GM13977 (cell line): ENCODE measurements at places on chromosomes 2 and 18.

DNA sequence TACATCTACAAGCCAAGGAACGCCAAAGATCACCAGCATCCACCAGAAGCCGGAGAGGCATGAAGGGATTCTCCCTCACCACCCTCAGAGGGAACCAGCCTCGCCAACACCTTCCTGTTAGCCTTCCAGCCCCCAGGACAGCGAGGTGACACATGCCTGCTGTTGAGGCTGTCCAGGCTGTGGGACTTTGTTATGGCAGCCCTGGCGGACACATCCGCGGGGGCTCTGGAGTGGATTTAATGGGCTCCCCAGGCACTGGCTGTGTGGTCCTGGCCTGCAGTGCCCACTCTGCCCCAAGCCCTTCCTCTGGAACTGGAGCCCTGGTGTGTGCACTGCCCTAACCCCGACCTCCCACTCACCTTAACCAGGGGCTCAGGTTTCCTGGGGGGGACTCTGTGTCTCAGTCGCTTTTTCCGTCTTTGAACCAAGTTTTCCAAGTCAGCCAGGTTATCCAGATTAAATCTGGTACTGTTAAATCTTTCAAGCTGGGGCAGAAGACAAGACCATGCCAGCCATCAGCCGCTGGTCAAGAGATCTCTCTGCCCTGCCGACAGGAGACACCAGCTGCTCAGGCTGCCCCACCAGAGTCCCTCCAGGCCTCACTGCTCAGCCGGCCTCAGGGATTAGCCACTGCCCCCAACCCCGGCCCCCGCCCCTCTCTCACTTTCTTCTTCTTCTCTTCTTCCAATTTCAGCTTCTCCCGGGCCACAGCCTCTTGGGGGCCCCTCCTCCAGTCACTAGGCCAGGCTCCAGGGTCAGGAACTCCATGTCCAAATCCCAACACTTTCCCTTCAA is 1.9 kb downstream of the ANKRD23 start:
- no peak for DNase-seq

DNA sequence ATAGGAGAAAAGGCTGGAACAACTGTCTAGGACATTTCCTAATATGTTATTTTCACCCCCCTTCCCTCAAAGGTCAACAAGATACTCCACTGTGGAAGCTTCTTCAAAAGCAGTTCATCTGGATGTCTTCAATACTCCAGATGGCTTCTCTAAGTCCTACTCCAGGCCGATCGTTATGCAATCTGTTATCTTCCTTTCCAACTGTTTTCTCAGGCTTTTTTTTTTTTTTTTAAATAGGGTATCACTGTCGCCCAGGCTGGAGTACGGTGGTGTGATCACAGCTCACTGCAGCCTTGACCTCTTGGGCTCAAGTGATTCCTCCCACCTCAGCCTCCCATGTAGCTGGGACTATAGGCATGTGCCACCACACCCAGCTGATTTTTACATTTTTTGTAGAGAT is 26.3 kb downstream of the ATP8B1 start:
- no peak for DNase-seq

GRCh38 chr2:202014318-202014717 is 19.3 kb upstream of the FZD7 start:
- no peak for DNase-seq

DNA sequence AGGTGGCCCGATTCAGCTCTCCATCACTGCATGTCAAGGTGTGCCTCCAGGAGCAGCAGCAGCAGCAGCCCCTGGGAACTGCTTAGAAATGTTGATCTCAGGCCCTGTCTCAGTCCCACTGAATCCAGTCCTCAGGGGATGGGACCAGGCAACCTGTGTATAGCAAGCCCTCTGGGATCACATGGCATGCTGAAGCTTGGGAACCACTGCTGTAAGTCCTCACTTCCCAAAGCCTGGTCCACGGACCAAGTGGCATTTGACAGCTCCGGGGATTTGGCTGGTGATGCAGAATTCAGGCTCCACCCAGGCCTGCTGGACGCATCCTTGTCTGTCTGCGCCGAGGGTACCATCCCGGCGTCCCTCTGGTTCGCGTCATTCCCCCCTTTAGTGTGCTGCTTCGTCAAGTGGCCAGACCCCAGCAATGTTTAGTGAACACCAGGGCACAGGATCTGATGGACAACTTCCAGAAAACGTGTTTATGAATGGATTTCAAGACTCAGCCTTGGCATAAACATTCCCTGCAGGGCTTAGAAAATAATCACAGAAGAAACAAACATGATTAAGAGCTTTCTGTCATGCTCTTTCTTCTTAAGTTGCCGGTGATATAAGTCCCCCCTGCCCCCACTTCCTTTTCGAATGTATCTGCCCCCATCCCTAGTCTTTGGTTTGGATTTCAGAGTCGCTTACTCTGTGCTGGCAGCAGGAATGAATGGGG is 234.0 kb downstream of the GBX2 start:
- no peak for DNase-seq

- DNase-seq: no peak
These were observed 163.3 kb upstream of the SIX3 start for GRCh38 chr2:44778221-44778654.

DNA sequence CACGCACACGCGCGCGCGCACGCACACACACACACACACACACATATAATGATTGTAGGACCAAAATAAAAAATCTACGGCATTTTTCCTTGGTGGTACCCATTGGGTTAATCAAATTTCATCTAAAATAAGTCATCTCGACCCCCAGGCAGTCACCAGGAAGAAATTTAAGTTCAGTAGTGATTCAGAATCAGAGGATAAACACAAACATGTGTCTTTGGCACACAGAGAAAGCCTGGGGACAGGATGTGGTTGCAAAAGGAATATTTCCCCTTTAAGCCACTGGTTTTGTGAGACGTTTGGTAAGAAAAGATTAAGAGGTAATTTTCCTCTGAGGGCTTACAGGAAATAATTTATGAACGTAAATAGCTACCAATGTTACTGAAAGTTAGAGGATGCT is 171.6 kb upstream of the PIEZO2 start:
- no peak for DNase-seq

DNA sequence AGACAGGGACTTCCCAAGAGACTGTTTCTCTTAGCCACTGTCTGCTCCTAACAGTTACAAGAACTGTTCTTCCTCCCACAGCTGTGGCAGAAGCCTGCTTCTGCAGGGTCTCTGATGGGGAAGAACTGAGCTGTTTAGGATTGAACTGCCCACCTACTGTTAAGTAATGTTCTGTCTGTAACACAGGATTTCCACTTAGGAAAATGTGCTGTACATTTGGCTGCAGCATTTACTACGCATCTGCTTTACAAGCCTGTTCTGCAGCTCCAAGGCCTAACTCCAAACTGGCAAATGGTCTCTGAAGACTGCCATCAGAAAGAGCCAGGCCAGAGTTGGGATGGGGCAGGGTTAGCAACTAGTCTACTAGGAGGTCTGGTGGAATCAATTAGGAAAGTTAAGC is 87.8 kb upstream of the UPP2 start:
- no peak for DNase-seq

DNA sequence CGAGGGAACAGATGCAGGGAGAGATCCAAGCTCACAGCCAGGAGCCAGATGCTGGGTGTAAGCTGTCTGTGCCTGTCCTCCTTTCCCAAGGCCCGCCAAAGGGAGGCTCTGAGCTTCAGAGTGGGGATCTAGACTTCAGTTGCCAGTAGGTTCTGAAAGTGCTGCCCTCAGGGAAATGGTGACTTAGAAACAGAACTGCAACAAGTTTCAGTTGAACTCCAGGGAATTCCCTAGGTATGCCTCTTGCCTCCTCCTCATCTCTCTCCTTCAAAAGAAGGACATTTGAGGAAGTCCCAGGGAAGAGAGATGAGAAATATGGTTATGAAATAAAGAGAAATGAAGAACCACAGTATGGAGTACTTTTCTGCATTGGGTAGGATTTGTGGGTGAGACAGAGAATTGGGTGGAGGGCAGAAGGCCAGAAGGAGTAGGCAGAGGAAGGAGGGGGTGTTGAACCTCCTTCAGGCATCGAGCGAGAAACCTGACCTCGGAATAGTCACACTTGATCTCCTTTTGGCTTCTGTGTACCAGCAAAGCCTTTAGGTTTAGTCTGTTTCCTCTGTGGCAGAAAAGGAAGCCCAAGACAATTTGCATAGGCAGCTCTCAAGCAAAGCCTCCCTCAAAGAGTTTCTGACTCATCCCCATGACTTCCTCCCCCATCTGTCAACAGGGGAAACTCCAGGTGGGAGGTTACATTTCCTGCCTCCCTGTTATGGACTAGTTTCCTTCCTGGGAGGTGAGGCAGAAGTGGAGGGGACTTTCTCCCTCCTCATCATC is 45.7 kb downstream of the QPCT start:
- peak; percentile 79 for DNase-seq

DNA sequence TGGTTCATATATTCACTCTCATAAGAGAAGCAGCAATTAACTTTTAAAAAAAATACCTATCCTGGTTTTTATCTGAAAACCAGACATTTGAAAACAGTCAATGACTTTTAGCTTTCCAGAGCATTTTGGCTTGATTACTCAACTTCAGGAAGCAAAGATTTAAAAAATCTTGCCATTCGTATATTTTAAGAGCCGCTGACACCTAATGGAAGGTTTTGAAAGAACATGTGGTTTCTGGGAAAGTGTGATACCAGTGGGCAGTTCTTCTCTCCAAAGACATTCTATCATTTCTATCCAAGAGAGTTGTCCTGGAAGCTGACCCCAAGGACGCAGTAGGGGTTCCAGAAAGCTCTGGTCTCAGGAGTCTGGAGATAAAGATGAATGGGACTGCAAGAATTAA is 234.7 kb downstream of the TTC32 start:
- DNase-seq: no peak

DNA sequence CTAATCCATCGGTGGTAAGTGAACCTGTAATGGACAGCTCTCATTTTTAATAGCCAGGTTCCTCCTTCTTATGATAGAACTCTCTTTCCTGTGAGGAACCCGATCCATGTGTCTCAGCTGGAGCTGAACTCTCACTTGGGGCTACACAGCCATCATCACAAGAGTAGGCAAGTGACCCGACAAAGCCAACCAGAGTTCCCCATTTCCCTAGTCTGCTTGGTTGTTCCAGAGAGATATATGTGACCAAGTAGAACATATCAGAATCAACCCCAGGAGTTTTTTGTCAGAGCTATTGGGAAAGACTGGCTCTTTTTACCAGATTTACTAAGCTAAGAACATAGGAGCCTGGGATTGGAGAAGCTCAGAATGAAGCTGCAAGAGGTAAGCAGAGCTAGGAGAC is 14.6 kb upstream of the HNRNPLL start:
- DNase-seq: no peak

- peak; percentile 38 for DNase-seq
These were observed 134.2 kb upstream of the NOL4 start for GRCh38 chr18:34358923-34359322.

DNA sequence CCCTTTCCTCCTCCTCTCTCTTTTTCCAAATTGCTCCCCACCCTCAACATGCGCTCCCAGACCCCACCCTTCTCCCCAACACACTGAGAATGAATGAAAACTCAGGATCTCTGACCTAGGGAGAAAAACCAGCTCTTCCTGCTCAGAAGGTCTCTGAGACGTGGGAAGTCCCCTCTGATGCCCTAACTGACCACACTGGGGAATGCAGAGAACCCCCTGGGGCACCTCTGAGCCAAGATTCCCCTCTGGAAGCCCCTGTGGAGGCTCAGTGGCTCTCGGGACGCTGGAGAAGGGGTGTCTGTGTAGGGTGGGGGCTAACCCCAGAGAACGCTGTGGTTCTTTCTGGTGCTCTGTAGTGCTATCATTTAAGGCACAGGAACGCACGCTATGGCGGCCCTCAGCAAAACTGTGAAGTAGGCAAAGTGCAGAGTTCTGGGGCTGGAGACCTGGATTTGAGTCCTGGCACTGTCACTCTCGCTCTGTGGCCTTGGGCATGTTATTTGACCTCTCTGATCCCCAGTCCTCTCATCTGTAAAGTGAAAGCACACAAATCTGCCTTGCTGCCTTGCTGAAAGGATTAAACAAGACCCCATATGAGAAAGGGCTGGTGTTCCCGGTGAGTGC is 17.1 kb downstream of the ATOH8 start:
- DNase-seq: no peak

DNA sequence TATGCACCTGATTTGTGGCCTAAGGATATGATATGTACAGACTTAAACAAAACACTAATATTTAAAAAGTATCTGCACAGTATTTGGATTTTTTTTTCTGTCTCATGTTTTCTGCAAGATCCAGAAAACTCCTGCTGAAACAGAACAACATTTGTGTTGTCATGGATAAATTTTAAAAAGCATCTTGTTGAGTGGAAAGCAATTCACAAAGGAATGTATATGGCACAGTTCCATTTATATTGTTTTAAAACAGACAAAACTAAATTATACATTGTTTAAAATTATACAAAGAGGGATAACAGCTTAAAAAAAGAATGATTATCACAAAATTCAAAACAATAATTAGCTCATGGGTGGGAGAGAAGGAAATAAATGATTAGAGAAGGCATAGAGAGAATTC is 193.5 kb downstream of the PPP1R1C start:
- DNase-seq: no peak

DNA sequence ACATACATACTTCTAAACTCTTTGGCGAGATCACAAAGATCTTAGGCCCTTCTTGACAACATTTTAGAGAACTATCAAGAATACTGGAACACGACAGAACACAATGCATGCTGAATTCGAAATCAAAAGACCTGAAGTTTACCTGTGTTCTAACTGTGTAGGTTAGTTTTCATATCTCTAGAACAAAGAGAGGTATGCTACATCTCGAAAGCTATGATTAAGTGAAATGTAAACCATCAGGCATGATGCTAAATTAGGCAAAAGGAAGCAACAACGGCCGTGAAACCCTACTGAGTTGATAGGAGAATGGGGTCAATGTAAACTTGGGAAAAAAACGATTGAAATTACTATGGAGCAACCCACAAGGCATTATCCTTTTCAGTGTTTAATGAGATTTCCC is 43.7 kb downstream of the IKZF2 start:
- no peak for DNase-seq

GRCh38 chr2:69952336-69953115 is 8.9 kb downstream of the ASPRV1 start:
- DNase-seq: no peak

GRCh38 chr2:163757814-163758213 is 22.0 kb upstream of the FIGN start:
- no peak for DNase-seq

DNA sequence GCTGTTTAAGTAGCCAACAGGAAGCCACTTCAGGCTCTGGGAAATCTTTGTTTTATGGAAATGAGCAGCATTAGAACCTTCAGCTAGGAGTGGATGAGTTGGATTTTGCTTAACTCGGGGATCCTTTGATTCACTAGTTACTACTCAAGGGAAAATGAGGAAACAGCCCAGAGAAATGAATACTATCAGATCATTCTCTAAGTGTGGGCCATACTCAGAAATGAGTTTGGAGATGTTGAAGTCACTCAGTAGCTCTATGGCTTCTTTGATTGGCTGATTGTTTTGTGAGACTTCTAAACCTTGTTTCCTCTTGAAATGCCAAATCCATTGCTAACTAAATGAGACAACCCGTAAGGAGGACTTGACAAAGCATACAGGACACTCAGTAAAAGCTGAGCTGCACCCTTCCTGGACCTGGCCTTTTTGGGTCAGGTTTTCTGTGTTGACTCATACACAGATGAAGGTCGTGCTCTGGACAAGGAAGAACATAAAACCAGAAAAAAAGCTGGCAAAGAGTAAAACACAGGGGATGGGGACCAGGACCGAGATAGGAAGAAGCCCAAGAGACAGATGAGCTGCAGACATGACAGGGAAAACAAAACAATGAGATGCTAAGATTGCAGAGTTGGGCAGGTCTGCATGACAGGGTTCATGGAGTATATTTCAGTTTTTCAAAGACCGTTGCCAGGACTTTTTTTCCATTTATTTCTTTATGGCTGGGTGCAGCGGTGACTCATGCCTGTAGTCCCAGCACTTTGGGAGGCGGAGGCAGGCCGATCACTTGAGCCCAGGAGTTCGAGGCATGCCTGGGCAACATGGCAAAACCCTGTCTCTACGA is 41.6 kb downstream of the INO80C start:
- no peak for DNase-seq

GRCh38 chr18:49064421-49064820 is 113.7 kb upstream of the SMAD7 start:
- no peak for DNase-seq
